ENCODE measurements at places on chromosomes 7 and 10.

GRCh38 chr10:125802131-125802530 is 20.9 kb downstream of the UROS start:
- no peak for DNase-seq

DNA sequence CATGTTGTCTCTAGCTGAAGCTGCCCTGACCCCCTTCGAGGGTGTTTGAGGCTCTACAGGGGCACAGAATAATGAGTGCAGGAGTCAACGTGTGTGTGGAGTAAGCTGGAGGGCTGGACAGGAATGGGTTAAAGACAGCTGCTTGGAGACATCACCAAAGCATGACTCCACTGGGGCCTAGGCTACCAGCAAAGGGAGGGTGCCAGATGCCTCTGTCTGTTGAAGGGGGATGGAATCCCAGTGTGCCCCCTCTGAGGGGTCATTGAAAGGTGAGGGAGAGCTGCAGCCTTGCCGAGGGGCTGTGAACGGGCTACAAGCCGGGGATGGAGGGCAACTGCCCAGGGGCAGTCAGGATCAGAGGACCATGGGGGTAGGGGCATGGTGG is 51.7 kb upstream of the PODXL start:
- no peak for DNase-seq

DNA sequence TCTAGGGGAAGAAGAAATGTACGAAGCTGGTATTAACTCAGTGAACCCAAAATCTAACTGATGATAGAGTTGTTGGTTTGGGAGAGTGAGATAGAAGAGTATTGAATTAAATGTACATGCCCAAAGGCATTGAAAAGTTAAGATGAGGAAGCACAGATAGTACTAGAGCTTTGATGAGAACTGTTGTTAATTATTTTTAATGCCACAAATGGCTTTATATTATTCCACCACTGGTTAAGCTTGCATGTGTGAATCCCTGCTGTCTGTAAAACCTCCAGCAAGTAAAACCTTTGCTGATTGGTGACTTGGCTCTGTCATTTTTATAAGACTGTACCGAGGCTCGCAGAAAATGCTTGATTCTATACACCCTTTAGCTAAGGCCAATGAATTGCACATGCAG is 382.7 kb upstream of the LRGUK start:
- no peak for DNase-seq

- no peak for DNase-seq
Measured at GRCh38 chr7:114620208-114620607, 205.6 kb downstream of the FOXP2 start.

GRCh38 chr10:69901628-69902505 is 100.2 kb downstream of the COL13A1 start:
- no peak for DNase-seq

DNA sequence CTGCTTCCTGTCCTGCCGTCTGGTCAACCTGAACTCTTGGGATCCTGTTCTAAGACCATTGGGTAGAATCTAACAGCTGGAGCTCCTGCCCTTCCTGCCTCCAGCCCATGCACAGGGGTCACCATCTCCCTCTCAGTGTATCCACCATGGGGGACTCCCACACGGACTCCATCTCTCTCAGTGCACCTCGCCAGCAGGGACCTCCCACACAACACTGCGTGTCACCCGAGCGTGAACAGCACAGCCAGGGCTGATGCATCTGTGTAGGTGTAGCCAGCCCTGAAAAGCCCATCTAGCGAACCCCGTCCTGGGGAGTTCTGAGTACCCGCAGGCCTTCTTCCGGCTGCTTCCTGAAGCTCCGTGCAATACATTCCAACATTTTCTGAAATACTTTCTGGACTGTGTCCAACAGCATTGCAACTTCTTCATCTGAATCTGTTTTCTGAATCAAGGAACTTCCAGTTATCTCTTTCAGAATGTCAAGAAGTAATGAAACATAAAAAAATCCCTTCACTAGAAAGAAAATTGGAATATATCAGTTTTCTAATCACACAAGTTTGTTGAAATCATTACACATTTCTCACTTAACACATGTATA is 52.5 kb downstream of the NCAPG2 start:
- no peak for DNase-seq

- DNase-seq, result no peak
Measured at GRCh38 chr10:102344067-102344466, 51.4 kb upstream of the NFKB2 start.

GRCh38 chr7:95088536-95089215 is 181.3 kb downstream of the PPP1R9A start:
- DNase-seq, result no peak

DNA sequence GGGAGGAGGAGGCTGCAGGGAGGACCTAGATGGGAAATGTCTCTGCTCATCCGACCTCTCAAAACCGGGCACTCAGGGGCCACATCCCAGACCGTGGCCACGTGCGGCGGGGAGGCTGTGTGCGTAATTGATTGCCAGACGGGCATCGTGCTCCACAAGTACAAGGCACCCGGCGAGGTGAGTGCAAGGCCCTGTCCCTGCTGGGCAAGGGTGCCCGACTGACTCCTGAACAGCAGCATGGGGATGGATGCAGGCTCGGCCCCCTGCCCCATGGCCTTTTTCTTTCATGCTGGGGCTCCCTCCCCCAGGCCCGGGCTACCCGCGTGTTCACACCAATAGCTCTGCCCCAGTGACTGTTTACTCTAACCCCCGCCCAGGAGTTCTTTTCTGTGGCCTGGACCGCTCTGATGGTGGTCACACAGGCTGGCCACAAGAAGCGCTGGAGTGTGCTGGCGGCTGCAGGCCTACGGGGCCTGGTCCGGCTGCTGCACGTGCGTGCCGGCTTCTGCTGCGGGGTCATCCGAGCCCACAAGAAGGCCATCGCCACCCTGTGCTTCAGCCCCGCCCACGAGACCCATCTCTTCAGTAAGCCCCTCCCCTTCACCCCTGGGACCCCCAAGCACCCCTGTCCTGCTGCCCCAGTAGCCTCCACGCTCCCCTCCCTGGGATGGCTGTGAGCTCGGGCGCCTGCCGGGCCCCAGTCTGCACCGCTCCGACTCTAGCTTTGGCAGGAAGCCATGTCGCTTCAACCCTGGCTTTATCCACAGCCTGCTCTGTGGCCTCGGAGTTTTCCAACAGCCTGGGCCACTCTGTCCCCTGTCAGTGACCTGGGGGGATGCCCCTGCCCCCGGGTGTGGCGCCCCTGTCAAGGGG is 3.9 kb downstream of the LRWD1 start:
- DNase-seq, result no peak

GRCh38 chr10:12018438-12019282 is 23.9 kb downstream of the UPF2 start:
- DNase-seq, result no peak

DNA sequence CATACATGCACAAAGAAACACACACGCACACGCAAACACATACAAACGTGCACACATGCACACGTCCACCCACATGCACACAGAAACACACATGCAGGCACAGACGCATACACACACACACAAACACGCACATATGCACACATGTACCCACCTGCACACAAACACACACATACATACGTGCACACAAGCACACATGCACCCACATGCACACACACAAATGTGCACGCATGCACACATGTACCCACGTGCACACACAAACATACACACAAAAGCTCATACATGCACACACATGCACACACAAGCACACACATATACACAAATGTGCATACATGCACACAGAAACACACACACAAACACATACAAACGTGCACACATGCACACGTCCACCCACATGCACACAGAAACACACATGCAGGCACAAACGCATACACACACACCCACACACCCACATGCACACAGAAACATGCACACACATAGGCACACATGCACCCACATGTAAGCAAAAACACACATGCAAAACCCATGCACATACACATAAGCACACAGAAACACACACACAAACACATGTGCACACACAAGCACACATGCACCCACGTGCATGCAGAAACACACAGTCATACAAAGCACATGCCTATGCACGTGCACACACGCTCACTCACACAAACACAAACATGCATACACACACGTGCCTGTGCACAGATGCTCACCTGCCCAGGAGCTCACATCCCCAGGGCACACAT is 44.8 kb downstream of the FOXL3 start:
- no peak for DNase-seq

DNA sequence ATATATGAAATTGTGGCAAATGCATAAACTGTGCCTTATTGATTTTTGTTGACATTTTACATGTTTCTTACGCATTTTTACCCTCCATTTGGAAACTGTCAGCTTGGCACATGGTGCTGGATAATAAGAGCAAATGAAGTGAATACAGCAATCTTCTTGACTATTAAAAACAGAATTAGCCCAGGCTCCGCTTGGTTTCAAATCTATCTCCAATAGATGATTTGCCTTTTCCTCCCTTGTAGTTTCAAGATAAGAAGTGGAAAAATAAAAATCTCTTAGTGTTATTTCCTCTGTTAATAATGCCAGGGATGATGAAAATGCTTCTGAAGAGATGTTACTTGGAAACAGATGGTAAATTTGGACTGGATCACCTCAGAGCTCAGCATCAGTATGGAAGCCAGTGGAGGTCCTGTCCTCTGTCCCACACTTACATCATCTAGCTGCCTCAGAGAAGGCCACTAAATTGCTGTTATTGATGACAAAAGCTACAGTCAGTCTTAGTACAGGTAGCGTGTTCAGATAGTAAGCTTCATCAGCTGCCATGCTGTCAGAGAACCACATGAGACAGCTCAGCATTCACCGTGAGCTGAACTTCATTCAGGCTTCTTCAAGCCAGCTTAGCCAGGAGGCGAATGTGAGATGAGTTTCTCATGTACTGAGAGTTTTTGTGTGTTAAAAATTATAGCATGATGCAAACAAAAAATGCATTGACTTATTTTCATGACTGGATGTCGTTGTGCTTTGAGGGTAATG is 246.8 kb downstream of the CELF2 start:
- no peak for DNase-seq

DNA sequence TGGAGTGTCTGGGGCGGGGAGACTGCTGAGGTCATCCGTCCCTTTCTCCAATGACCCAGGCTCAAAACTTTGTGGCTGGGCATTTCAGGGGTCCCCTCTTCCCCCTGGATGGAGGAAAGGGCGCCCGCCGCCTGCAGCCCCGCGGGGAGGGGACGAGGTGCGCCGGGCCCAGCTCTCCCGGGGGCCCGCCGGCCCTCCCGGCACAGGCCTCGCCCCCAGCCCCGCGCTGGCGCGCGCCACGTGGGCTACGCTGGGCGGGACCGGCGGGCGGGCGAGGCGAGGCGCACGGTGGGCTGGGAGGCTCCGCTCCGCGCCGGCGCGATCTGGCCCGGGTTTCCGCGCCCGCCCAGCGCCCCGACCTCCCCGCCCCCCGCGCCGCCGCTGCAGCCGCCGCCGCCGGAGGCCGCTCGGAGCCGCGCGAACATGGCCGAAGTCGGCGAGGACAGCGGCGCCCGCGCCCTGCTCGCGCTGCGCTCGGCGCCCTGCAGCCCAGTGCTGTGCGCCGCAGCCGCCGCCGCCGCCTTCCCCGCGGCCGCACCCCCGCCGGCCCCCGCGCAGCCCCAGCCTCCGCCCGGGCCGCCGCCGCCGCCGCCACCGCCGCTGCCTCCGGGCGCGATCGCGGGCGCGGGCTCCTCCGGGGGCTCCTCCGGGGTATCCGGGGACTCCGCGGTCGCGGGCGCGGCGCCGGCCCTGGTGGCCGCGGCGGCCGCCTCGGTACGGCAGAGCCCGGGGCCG is at the start of gene FOXK1:
Gene FOXK1 (plus strand): TSS at position 410 of the 735 bp plus-strand sequence. CDS start 14 bp downstream, at position 424.
- peak; percentile 60 for DNase-seq

Measured in anterior cingulate cortex (tissue), 58 donors.